GM12891 (cell line): ENCODE measurements at places on chromosomes 13 and 19.

GRCh38 chr19:1505991-1506881 is 6.6 kb downstream of the ADAMTSL5 start:
- no peak for DNase-seq

GRCh38 chr13:44622708-44623107 is 46.6 kb upstream of the TSC22D1 start:
- DNase-seq = no peak

GRCh38 chr19:3116621-3117020 is 19.2 kb upstream of the GNA15 start:
- no peak for DNase-seq

DNA sequence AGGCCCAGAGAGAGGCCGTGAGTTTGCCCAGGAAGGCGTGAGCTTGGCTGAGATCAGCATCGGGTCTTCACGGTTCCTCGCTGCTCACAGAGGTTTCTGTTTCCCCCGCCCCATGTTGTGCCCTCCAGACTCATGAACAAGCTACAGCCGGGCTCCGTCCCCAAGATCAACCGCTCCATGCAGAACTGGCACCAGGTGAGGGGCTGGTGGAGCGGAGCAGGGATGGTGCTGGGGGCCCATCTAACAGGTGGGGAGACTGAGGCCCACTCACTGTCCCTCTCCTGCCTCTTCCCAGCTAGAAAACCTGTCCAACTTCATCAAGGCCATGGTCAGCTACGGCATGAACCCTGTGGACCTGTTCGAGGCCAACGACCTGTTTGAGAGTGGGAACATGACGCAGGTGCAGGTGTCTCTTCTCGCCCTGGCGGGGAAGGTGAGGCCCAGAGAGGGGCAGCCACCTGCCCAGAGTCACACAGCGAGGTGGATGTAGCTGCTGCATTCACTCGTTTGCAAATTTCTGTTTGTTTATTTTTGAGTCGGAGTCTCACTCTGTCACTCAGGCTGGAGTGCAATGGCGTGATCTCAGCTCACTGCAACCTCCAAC is 6.0 kb downstream of the CNN2 start:
- no peak for DNase-seq

DNA sequence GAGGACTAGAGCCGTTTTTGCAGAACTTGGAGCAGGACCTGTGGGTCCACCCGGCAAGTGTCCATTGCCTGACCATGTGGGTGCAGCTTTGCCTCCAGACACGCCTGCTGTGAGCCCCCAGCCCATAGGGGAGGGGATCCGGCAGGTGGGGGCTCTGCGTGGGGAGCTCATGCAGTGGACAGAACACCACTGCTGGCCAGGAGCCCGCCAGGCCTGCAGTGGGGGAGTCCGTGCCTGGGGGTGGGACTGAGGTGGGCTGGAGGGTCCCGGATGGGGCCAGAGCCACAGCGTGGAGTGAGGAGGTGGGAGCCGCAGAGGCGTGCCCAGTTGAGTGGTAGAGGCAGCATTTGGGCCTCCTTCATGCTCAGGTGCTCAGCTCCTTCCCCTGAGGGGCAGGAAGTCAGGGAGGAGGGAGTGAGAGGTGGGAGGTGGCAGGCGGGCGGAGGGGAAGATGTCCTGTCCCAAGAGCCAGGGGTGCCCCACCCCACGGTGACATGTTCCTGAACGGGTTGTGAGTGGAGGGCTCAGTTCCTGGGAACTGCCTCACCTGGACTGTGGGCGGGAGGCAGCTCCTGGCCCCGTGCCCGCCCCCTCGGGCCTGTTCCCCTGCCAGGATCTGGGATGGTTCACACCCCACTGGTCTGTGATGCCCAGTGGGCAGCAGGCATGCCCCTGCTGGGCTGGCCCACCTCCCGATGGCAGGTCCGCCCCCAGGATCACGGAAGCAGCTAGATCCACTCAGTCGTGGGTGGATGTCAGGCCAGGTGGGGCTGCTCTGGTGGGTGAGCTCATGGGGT is 8.8 kb downstream of the ADAT3 start:
- no peak for DNase-seq

GRCh38 chr13:109647699-109648098 is 138.7 kb downstream of the IRS2 start:
- DNase-seq = no peak

- no peak for DNase-seq
Observed at GRCh38 chr19:1395194-1396018, 5.9 kb downstream of the GAMT start.

- no peak for DNase-seq
Observed at GRCh38 chr19:33553530-33554310, 32.1 kb upstream of the PEPD start.

DNA sequence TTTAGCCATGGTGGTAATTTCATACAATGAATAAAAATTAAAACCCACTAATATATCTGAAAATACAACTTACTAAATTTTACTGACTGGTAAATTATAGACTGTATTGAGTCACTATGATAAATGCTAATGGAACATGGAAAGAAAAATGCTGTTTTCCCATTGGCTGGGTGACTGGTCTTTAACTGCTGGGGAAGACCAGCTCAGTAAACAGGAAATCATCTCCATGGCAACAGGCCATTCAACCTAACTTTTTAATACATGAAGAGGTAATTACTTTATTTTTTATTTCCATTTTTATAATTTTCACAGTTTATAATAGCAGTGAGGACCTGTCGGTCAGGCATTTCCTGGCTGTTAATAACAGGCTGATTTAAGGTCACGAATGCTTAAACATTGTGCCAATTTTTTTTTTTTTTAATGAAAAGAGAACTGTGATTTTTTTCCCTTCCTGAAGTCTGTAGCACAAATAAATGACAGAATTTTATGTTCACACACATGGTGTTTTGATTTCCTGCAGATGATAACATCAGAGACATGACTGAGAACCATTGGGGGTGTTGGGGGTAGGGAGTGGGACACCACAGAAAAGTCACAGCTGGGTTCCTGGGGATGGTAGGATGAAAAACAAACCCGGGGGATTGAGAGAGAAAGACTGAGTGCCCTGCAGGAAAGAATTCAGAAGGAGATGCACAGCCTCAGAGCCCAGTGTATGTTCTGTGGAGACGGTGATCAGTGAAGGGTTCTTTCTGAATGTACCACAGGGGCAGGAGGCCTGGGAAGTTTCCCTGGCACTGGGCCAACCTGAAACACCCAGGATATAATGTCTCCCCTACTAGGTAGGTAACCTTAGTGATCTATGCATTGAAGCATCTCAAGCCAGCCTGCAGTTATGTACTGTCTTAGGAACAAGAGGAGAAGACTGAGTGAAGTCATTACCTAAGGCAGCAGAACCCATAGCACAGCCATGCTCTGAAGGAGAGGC is 297.1 kb downstream of the COG6 start:
- no peak for DNase-seq

GRCh38 chr19:28785971-28786370 is 427.0 kb downstream of the UQCRFS1 start:
- no peak for DNase-seq

- no peak for DNase-seq
Observed at GRCh38 chr13:35961002-35961401, 170.2 kb downstream of the DCLK1 start.

DNA sequence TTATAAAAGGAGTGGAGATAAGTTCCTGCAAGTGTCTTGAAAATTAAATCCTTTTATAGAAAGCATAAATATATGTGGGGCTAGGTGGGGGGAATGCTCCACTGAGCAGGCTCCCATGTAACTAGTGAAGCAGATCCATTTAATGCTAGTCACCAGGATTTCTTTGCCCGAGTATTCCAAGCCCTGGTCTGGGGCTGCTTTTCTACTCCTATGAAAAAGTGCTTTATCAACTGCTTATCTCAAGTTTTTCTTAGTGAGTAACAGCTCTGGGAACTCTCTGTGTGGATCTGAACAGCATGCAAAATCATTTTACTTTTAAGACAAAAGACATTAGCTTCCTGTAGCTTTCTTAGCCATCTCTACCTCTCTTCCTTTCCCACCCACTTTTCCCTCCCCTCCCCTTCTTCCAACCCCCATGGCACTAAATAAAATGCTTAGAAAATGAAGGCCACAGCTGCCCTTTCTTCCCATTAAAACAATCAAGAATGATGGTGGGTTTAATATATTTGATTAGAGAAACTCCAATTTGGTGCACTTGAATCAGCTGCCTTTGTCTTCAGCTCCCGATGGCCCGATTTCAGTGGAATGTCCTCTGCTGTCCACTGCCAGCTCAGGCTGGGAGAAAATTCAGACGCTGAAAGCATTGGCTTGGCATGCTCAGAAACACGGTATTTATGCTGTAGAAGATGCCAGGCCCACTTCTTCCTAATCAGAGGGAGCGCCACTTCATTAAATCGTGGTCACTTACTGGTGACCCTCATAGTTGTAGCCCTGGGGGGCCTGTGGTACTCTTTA is 475.1 kb downstream of the FOXO1 start:
- no peak for DNase-seq

DNA sequence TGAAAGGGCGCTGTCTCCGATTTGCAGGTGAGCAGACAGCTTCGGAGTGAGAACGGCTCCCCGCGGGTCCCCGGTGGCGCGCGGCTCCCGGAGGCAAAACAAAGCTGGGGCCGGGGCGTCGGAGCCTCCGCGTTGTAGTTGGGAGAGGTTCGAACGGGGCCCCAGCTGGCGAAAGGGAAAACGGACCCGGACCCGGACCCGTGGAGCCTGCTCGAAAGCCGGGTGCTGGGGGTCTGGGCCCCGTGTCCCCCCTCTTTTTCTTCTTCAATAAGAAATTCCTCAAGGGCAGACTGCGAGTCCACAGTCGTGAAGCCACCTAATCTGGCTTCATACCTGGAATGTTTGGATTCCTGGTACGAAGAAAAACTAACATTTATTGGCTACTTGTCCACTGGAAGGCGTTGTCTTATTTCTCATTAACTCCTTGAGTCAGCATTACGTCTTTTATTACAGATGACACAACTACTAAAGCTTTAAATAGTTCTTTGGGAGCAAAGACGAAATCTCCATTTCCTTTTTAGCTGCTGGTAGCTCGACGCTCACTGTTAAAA is 632 bp upstream of the MTIF3 start:
- no peak for DNase-seq

DNA sequence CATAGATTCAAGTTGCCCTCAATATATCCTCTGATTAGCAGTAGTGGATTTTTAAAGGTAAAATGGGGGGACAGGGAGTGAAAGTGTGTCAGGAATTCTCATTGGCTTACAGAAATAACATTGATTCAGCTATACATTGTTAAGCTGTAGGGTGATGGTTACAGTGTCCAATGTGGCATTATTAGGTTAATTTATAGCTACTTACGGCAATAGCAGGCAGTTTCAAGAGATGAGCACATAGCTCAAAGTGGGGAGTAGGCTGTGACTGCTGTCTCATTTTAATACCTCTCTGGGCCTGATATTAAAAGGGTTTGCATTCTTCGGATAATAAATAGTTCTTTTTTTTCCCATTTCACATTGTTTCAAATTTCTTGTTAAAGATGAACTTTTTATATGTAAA is 34.6 kb downstream of the PAN3 start:
- no peak for DNase-seq

DNA sequence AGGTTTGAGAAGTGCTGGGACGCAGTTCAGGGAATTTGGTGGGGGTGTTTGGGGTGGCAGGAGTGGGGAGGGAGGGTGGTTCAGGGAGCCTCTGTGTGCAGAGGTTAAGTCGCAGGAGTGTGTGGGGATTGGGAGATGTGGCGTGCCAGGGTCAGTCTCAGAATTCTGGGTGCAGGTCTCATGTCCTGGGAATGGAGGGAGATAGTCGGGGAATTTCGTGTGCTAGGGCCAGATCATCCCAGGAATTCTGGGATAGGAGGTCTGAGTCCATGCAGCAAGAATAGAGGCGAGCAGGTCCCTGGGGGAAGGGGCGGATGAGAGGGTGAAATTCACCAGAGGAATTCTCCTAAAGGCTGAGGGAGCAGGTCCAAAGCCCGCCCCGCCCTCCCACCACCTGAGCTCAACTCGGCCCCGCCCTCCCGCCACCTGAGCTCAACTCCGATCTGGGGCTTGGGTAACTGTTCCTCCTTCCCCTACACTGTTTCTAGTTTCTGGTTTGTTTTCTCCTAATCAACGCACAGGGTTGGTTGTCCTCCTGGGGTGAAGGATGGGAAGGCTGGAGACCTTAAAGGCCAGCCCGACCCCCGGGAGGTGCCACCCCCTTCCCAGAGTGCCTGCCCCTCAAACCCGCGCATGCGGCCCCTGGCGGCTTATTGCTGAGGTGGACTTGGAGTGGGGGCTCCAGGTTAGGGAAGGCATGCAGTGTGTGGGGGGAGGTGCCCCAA is 15.2 kb downstream of the KCNC3 start:
- DNase-seq = no peak

- no peak for DNase-seq
Observed at GRCh38 chr19:10687518-10688288, 13.5 kb upstream of the QTRT1 start.

GRCh38 chr13:41608839-41609177 is 151.5 kb downstream of the RGCC start:
- DNase-seq = no peak

GRCh38 chr13:40605573-40605972 is 60.9 kb downstream of the FOXO1 start:
- DNase-seq = no peak

DNA sequence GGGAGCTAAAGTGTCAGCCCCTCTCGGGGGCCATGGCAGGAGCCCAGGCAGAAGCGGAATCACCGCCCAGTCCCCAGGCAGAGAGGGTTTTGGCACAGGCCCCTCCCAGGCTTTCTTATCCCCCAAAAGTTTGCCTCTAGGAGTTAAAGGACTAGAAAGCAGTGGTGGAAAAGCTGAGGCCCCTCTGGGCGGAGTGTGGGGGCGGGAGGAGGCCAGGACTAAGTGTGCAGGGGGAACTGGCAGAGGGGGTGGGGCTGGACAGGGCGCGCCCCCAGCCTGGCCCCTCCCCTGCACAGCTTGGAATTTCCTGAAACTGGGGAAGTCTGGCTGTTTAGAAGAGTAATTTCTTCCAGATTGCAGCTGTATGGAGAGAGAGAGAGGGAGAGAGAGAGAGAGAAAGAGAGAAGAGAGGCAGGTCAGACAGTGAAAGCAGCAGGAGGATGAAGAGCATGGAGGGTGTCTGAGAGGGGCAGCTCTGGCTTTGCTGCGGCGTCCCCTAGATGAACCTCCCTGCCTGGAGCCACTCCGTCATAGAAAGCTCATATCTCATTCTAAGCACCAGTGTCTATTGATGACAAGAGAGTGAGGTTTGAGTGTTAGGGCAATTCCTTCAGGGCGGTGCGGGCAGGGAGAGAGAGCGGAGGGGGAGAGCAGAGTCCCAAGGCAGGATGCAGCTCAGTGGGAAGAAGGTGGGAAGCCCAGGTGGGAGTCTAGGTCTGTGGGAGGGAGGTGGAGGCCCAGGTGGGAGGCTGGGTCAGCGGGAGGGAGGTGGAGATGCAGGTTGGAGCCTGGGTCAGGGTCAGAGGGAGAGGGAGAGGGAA is at the start of gene CDC42EP5:
Gene CDC42EP5, minus strand, starts transcription at position 226 of the 821 bp plus-strand sequence. CDS start 7,749 bp downstream, outside the sequence.
- no peak for DNase-seq

GRCh38 chr13:110037925-110038573 is 251.7 kb upstream of the IRS2 start:
- no peak for DNase-seq
